ENCODE measurements at places on chromosomes 1 and 21.

DNA sequence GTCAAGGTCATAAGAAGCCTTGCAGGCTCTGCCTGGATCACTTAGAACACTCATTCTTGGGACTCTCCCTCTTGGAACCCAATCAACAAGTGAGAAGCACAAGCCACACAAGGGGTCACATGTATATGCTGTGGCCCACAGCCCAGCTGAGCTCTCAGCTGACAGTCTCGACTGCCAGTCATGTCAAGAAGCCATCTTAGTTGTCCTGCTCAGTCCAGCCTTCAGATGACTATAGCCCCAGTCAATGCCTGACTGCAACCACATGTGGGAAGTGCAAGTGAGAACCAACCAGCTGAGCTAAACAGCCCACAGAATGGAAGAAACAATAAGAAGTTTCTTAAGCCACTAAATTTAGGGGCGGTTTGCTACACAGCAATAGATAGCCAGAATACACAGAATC is 356.0 kb downstream of the KCNH1 start:
- DNase-seq, result no peak

DNA sequence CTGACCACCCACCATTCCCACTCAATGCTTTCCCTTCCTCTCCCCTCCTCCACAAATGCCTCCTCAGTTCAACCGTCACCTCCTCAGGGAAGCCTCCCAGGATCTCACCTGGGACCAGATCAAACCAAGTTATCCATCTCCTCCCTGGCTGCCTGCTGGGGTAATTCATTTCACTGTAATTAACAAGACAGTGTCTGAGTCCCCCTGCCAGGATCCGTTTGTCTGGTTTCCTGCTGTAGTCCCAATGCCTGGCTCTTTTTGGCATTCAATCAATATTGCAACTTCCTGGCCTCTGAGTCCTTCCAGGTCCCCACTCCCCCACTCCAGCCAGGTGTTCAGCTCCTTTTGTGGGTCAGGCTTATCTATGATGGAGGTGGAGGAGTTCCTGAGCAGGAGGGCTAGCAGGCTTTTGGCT is 687.7 kb downstream of the PTPRU start:
- no peak for DNase-seq

- DNase-seq, result no peak
Measured at GRCh38 chr21:45019887-45020537, 54.4 kb upstream of the ADARB1 start.

- DNase-seq, result no peak
Measured at GRCh38 chr1:181184621-181185020, 96.1 kb downstream of the IER5 start.

- no peak for DNase-seq
Measured at GRCh38 chr1:156266051-156266450, 16.6 kb downstream of the SMG5 start.

GRCh38 chr1:77655431-77655974 is 27.0 kb downstream of the ZZZ3 start:
- DNase-seq, result no peak

Data from NCI-H187 (cell line).